Calu3 (cell line): ENCODE measurements at places on chromosomes 1 and 21. TPM values are rescaled to one million over a fixed set of nuclear protein-coding genes. Genes with fewer than 3 reads are reported as not detected.

DNA sequence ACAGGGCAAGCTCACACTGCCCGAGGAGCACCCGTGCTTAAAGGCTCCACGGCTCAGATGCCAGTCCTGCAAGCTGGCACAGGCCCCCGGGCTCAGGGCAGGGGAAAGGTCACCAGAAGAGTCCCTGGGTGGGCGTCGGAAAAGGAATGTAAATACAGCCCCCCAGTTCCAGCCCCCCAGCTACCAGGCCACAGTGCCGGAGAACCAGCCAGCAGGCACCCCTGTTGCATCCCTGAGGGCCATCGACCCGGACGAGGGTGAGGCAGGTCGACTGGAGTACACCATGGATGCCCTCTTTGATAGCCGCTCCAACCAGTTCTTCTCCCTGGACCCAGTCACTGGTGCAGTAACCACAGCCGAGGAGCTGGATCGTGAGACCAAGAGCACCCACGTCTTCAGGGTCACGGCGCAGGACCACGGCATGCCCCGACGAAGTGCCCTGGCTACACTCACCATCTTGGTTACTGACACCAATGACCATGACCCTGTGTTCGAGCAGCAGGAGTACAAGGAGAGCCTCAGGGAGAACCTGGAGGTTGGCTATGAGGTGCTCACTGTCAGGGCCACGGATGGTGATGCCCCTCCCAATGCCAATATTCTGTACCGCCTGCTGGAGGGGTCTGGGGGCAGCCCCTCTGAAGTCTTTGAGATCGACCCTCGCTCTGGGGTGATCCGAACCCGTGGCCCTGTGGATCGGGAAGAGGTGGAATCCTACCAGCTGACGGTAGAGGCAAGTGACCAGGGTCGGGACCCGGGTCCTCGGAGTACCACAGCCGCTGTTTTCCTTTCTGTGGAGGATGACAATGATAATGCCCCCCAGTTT is 1.3 kb downstream of the CELSR2 start:
- no peak for DNase-seq

The ZC3H11A gene
- total RNA-seq: 103 and 113 TPM in 2 replicates

GRCh38 chr21:42466700-42467099 is 29.3 kb downstream of the RSPH1 start:
- DNase-seq: no peak

GRCh38 chr1:149848340-149849110 is 50.8 kb upstream of the BOLA1 start:
- DNase-seq: no peak

The GJB4 gene
- total RNA-seq: 2.5 and 2.6 TPM in 2 replicates

The C4BPA gene
- total RNA-seq: 1.0 and 1.3 TPM in 2 replicates

DNA sequence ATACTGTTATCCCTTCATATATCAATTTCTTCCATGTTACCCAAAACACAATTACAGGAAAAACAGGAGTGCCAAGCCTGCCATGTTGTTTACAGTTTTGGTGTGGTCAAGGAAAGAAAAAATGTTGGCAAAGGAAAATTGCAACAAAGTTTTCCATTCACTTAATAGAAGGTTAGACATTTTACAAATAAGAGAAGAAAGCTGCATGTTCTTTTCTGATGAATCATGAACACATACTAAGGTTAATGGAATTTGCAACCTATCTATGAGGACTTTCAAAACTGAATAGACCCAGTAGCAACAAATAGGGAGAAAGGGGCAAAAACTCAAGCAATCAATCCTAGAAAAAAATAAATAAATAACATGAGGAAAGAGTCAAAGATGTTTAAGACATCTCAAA is 556.7 kb downstream of the DPYD start:
- DNase-seq: no peak

The TSPAN2 gene
- 6.0 and 7.7 TPM in 2 replicates for total RNA-seq

GRCh38 chr1:11759791-11760190 is 2.2 kb upstream of the C1orf167 start:
- DNase-seq: no peak

DNA sequence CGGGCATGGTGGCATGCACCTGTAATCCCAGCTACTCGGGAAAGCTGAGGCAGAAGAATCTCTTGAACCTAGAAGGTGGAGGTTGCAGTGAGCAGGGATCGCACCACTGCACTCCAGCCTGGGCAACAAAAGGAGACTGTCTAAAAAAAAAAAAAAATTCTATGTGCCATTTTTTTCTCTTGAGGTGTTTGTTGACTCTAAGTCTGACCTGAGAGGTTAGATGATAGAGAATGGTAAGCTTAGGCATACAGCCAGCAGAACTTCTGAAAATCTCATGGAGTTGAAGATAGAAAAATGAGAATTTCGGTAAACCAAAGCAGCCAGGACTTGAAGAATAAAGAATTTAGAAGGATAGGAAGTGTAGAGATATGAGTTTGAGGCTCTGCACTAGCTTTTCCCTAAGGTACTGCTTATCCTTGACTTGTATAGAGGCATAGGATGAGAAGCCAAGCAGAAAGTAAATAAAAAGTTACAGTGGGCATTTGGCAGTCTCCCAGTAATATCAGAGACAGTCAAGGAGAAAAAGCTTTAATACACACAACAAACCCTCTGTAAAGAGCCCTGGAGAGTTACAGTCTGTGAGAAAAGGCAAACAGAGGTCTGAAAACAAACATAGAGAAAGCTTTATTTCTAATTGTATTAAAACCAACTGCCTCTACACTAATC is 24.3 kb downstream of the F13B start:
- DNase-seq: no peak

The CD58 gene
- 18.9 and 22.9 TPM in 2 replicates for total RNA-seq

- DNase-seq: peak; percentile 84
These were observed 37.1 kb upstream of the ARHGEF10L start for GRCh38 chr1:17502326-17502778.

GRCh38 chr1:110780600-110781484 is 92.1 kb upstream of the CD53 start:
- peak; percentile 54 for DNase-seq

DNA sequence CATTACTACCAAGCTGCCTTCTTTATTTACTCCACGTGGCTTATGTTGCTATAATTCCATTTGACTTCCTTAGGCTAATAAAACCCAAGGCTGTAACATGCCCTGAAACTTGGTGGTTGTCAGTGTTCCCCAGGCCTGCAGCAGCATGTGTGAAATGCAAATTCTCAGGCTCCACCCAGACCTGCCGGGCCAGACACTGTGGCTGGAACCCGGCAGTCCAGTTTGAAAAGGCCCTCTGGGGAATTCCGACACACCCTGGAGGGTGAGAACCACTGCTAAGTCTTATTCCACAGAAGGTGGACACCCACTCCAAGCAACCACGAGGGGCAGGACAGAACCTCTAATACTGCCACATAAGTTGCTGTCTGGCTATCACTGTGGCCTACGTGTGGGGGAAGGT is 41.4 kb downstream of the URB1 start:
- DNase-seq: no peak

DNA sequence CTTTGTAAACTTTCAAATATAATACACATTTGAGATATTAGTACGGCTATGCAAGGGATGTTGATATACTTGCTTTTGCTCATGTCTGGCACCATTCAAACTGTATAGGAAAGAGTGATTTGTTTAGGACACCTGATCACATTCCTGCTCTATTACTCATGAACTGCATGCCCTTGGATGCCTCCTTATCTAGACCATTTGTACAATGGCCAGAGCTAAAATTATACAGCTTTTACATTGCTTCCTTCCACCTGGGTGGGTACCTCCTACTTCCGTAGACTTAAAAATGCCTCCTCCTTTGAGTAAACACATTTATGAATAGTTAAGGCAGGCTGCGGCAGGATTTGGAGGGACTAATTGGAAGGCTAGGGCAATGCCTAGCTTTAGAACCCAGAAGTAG is 85.4 kb upstream of the PBX1 start:
- DNase-seq: no peak

DNA sequence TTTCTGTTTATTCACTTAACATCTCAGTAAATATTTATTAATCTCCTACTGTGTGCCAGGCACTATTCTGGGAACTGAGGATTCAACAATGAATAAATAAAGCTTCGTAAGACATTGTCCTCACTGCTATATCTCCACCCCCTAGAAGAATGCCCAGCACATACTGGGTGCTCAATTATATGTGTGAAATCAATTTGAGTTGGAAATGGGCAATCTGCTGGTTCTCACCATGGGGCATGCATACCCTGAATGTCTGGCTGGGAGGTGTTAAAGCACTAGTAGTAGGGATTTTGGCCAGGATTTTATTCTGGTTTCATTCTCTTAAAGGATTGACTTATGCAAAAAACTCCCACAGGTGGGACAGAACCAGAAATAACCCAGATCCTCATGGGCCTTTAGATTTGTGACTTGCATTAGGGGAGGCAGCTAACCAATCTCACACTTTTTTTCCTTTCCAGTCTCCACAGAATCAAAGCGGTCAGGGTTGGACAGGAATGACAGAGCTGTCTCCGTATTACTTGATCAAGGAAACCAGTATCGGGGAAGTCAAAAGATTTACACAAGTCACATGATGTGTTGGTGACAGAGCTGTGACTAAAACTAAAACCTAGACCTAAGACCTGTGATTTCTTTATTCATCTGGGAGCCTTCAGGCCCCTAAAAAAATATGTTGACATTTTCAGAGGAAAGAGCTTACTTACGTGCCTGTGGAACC is 12.8 kb downstream of the GFI1 start:
- DNase-seq: no peak

GRCh38 chr1:225366552-225366951 is 61.3 kb downstream of the LBR start:
- DNase-seq: no peak

The PRSS38 gene
- not detected in 2 replicates for total RNA-seq

GRCh38 chr1:150512846-150513245 is 2.7 kb upstream of the FALEC start:
- no peak for DNase-seq

DNA sequence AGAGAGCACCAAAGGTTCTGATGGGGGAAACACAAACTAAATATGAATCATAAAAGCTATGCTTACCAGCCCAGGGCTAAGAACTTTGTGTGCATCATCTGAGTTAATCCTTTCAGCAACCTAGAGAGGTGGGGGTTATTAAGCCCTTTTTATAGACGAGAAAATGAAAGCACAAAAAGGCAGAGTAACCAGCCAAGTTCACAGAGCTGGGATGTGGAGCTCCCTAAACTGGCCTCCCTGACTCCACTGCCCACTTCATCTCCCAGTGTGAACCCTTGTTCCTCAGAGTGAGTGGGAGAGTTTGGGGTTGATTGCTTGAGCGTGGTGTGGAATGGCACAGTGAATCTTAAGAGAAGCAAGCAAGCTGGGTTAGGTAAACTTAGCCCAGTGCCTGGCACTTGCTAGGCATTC is 10.8 kb upstream of the BCAR3 start:
- DNase-seq: no peak

The ASCL5 gene
- total RNA-seq: 0.27 TPM in 1 of 2 replicates, not detected in the other

DNA sequence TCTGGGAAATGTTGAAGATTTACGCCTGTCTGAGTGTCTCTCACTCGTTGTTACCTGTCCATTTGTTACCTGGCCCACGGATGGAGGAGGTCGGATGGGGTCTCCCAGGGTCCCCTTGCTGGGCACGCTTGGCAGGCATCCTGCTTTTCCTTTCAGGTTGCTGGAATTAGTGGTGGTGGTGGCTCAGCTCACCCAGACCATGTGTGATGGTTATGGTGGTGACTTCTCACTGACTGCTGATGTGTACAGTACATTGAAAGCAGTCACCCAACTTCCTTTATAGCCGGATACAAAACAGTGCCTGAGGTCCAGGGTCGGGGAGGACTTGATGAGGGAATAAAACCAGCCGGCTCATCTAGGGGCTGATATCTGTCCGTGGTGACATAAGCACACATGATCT is 19.5 kb downstream of the MAPKAPK2 start:
- no peak for DNase-seq
